Nephron progenitor cell (in vitro differentiated cells): ENCODE measurements at places on chromosomes 3 and 15.
A peak's percentile ranks its signal among the peaks of the same experiment; 100 is the strongest.

GRCh38 chr3:185914911-185915629 lies 22.7 kb downstream of the TRA2B start:
- no peak for DNase-seq

DNA sequence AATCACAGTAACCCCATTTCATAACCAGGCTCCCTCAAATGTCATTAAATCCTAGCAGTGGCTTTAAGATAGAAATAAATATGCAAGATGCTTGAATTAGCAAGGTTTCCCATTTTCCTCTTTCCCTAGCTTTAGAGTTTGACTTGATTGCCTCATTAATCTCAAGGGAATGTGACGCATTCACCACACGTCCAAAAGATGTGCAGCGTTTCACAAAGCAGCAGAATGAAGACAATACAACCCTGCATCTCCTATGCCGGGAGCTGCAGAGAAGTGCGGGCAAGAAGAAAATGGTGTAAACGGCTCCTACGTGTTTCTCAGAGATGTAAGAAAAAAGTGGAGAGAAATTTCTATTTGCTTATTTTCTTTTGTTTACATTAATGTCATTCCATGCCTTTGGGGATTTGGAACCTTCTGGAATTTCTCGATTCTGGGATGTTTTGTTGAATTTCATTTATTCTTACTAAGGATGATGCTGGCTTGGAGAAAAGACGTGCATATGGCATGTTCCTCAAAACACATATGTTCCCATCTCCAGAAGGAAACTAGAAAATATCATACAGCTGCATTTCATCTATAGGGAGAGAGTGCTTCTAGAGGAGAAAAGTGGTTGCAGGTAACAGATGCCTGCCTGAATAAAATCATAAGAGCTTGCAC lies 27.8 kb upstream of the FRMD4B start:
- DNase-seq: no peak

DNA sequence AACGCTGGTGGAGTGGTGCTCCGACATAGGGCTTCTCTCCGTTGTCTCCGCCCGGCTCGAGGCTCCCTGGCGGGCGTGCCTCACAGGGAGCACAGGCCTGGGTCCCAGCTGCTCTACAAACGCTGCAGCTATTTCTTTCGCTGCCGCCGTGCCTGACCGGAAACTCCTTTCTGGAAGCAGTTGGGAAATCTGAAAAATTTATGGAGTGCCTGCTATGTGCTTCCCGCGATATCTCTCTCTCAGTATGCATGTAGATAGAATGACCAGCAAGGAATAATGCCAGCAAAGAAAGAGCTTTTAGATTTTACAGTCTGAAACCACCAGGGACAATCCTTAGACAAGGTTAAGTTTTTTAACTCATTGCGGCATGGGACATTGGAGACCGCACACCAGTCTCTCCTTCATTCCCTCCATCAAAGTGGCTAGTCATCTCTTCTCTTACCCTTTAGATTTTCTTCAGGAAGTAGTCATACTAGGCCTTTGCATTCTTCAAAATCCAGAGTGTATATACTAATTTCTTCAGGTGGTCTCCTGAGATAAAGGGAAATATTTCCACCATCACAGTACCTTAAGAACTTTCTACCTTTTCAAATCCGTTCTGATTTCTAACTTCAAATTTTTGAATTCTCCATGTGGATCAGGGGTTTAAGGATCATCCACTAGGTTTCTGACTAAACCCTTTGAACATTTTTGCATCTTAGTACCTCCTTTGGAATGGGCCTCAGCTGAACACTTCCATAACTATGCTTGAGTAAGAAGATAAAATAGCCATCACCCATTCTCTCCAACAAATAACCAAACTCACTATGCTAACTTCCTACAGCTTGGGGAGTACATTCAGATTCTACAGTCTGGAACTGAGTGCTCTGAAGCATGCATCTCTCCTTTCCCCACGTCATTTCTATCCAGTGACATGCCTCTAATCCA lies 1.1 kb upstream of the NPHP3 start:
- no peak for DNase-seq

- DNase-seq: no peak
Observed at GRCh38 chr3:115699706-115700105, 76.4 kb downstream of the GAP43 start.

DNA sequence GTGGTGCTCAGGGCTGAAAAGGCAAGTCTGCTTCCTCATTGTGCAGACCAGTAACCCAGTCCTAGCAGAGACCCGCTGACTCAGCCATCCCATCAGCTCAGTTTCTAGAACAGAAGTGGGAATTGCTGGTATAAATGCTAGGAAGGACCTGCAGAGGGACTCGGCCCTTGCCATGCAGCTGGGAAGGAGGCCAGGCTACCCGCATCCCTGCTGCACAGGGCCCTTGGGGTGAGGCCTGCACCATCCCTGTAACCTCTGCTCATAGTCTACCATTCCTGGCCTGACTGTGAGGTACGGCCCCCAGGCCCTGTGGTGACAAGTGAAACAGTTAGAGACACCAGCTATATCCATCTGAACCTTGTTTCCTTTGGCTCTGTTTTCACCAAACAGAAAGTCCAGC lies 23.5 kb downstream of the RAB6B start:
- DNase-seq: no peak

- DNase-seq: peak; percentile 72
Observed at GRCh38 chr15:74036271-74037170, 42.0 kb downstream of the PML start.

- DNase-seq: no peak
Observed at GRCh38 chr3:174202116-174202515, 657.0 kb upstream of the NAALADL2 start.

- no peak for DNase-seq
Observed at GRCh38 chr3:149609595-149609994, 48.2 kb downstream of the WWTR1 start.

- no peak for DNase-seq
Observed at GRCh38 chr3:99246010-99246654, 344.6 kb upstream of the DCBLD2 start.

GRCh38 chr15:68028137-68028887 lies 25.8 kb upstream of the PIAS1 start:
- no peak for DNase-seq

GRCh38 chr15:81330366-81331090 lies 6.6 kb upstream of the STARD5 start:
- DNase-seq: no peak

GRCh38 chr15:39471785-39472574 lies 108.9 kb upstream of the THBS1 start:
- no peak for DNase-seq

DNA sequence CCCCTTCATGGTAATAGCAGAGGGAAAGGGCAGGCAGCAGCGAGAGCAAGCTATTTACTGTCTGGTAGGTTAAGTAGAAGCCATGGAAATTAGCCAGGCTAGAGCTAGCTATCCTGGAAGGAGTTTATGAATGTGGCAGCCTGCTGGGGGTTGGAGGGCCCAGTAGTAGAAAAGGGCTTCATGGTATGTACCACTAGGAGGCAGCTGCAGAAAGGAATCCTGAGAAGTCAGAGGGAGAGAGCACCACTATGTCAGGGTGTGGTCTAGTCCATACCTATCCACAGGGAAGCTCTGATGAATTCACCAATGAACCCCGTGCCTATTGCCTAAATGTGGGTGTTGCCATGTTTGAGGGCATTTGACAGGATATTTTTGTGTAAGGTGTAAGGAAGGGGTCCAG lies 55.0 kb downstream of the PLAAT1 start:
- DNase-seq: no peak

DNA sequence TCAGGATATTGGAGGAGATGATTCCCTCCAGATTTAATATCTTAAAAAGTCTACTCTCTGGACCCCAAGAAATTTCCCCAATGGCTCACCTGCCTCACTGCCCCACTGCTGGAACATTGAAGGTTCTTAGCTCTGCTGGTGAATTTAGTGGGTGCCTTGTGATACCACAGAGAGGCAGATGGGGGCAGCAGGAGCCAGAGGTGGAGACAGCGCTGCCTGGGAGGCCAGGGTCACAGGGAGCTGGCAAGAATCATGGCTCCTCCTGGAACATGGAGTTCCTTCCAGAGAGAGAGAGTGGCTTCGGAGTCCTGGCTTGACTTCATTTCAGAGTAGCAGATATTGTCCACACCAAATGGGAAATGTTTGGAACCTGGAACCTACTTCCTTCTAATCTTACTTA lies 263.5 kb upstream of the CFAP20DC start:
- peak; percentile 54 for DNase-seq

DNA sequence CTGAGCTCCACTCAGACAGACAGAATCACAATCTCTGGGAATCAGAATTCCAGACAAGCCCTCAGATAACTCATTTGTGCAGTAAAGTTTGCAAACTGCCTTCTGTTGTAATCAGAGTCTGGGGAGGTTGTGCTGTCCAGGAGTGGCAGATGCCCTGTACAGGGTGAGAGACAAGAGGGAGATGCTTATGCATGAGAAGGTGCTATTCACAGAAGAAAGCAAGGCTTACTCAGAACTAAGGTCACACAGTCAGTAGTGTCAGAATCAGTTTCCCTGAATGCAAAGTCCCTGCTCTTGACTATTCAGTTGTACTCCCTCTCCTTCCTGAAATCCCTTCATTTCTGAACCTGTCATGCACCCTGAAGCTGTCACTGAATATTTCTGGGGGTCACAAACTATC lies 43.7 kb downstream of the SRPRB start:
- DNase-seq: no peak

DNA sequence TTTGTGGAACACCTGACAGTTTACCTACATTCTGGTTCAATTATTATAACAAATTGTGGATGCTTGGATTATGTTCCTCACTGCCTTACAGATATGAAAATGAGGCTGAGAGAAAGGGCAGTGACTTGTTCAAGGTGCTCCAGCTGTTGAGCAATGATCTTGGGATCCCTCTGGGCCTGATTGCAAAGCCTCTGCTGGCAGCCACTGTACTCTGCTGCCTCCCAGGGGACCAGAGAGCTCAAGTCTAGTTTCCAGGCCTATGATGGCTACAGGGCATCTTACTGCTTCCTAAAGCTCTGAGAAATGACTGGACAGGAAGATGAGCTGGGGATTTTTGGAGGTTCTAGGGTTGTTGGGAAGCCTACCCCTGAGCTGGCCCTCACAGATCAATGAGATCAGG lies 2.3 kb upstream of the SHC4 start:
- DNase-seq: no peak

DNA sequence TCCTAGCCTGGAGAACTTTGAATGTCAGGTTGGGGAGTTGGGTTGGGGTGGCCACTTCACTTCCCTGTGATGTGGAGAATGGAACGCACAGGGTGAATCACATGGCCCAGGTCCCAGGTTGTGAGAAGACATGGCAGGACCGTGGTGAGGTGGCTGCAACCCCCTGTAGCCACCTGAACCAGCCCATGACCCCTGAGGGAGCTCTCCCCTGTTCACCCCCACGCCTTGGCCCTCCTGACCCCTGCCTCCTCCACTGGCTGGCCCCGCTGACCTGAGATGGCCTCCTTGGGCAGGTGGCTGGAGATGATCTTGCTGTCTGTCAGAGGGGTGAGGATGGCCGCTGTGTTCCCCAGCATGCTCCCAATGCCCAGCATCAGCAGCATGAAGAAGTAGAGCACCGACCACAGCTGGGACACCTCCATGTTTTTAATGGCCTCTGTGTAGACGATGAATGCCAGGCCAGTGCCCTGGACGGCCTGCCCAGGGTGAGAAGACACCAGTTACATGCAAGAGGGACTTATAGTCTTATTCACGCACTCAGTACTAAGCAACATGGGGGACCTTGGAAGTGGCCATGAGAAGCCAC lies 31.0 kb downstream of the SLC6A20 start:
- no peak for DNase-seq

DNA sequence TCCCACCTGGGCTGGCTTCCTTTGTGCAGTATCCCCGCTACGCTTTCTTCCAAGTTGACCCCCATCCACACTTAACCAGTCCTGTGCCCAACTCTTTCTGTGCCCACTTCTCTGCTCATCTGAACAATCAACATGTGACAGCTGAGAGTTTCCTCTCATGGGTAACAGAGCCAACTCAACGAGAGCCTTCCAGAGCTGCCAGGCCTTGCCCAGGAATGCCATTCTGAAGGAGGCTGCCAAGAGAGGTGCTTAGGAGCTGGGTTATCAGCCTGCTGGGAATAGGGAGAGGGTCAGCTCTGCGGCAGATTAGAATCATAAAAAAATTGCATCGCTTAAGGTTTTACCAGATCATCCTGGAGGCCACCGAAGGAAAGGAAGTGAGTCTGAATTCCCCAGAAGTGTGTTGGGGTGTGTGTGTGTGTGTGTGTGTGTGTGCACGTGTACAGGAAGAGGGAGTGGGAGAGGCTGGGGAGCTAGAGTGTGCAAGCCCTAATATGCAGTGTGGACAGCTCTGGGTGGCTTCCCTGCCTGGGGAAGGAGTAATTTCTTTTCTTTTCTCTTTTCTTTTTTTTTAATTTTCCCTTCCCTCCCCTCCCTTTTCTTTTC lies 66.7 kb downstream of the ITGA11 start:
- DNase-seq: no peak

GRCh38 chr3:178949896-178950295 lies 121.7 kb downstream of the ZMAT3 start:
- DNase-seq: no peak

DNA sequence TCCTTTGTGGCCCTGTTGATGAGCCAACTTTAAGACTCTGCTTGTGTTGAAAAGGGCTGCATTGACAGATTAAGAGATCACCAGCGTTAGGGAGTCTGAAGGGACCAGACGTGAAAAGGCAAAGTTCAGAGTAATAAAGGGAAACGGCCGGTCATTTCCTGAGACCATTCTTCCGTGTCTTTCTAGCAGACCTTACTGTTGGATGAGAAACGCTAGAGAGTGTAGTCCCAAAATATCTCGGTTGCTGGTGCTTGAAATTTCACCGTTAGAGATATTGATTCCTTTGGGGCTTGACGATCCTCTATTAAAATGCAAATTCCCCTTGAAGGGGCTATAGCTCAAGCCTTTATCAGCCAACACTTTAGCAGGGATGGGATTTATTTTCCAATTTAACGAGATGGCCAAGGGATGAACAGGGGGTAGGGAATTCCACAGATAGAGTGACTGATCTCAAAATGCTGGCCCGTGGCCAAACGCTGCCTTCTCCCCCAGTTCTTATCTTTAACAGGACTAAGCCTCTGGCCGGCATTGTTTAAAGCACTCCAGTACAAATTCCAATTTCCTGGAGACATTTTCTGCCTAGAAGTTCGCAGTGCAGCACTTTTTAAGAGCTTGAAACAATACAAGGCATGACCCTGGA lies 250.4 kb downstream of the TJP1 start:
- no peak for DNase-seq

- no peak for DNase-seq
Observed at GRCh38 chr3:192875971-192876565, 41.6 kb downstream of the MB21D2 start.

DNA sequence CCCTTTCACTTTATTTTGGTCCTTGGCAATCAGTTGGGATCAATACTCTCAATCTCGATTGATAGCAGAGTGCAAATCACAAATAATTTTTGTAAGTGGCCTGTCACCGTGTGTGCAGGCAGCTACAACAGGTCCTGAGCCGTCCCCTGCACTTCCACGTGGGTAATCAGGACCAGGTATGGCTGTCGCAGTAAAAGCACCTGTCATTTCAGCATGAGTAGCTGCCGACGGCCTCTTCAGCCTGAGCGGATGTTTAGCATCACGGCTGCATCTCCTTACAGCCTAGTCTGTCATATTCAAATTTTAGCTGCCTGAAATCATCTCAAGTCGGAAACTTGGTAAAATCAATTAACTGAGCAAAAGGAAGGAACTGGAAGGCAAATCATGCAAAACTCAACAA lies 53.0 kb upstream of the FOXP1 start:
- no peak for DNase-seq
